ENCODE measurements at places on chromosomes 2 and 18. TPM values are rescaled to one million over a fixed set of nuclear protein-coding genes. Genes with fewer than 3 reads are reported as not detected.

DNA sequence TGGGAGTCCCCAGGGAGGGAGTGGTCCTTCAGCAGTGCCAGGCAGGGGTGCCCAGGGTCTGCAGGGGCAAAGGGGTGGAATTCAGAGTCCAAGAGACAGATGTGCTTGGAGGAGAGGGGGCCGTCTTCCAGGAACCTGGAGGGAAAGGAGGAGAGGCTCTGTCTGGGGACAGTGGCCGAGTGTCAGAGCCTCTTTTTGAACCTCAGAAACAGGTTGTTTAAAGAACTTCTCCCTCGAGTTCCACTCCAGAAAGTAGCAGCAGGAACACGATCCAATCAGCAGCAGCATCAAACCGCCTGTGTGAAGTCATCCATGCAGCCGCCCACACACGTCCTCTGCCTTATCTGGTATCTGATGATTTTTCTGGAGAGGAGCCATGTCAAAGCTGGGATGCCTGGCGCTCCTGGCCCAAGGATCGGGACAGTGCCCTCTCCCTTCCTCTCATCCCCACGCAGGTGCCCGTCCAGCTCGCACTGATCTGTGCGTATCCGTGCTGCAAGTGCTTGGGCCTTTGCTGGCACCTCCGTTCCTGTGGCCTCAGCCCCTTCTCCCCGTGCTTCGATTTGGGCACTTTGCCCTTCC is 205.1 kb downstream of the NDUFA10 start:
- peaks cover 13% of the 10 kb centered on the region for H3K4me1 ChIP-seq
- DNase-seq: no peak
- H3K27ac ChIP-seq: no peak overlapping the region

The RUFY4 gene
- total RNA-seq: not detected

The WDR54 gene
- total RNA-seq: 27.7 TPM

DNA sequence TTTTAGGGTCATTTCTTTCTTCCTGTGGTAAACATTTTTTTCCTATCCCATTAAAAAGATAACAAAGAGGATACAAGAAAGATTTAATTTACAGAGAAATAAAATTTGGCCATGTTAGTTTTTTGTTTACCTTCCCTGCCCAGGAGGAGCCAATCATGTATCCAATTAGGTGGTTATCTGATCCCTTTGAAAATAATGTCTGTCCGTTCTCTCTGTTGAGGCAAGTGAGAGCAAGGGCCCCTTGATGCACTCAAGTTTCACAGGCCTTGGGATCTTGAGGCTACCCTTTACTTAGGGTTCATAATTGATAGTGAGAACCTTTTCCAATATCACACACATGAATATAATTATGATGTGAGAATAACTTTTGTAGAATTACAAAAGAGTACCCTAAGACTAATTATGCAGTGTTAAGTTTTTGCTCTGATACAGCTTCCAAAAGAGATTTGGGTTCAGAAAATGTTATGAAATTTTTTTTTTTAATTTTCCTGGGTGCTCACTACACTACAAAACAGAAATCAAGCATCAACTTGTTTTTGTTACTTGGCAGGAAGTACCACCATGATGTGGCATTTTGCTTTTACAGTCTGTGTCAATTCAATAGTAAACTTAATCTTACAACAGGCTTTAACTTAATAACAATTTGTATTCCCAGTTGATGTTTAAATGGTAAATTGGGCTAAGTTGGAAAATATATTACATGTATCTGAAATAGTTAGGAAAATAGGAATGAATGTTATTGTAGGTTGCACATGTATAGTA is 42.0 kb downstream of the AFTPH start:
- H3K27me3 ChIP-seq: no peaks in the 10 kb centered on the region
- DNase-seq: no peak
- no peaks in the 10 kb centered on the region for H3K4me1 ChIP-seq
- no peak overlapping the region for H3K27ac ChIP-seq
- no peak overlapping the region for H3K4me3 ChIP-seq

DNA sequence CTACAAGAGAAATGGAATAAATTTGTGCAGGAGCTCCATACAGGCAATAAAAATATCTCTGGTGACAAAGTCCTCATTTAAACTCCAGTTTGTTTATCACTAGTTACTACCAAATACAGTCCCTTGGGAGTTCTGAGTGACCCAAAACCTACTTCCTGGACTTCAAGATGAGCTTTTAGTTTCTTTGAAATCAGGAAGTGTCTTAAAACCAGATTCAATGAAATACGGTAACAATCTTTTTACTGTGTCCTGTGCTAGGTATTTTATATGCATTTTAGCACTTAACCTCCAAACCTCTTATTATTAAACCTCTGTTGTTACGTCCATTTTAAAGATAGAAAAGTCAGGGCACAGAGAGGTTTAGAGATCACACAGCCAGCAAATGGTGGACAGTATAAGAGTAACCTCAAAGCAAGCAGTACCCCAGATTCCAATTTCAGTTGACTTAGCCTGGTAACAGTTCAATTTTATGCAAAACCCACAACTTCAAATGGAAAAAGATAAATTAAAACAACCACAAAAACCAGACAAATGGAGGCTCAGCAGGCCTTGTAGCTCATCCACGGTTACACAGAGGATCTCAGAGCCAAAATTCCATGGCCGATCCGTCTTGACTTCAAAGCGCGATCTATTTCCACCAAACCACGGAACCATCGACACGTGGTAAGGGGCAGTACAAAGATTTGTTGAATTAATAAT is 1.3 kb upstream of the KCMF1 start:
- H3K27ac ChIP-seq: peak overlapping the region; percentile 98
- peaks cover 10% of the 10 kb centered on the region for H3K36me3 ChIP-seq
- no peaks in the 10 kb centered on the region for H3K27me3 ChIP-seq
- peak overlapping the region; percentile 100 for H3K4me3 ChIP-seq
- peaks cover 27% of the 10 kb centered on the region for H3K4me1 ChIP-seq
- no peak for DNase-seq

DNA sequence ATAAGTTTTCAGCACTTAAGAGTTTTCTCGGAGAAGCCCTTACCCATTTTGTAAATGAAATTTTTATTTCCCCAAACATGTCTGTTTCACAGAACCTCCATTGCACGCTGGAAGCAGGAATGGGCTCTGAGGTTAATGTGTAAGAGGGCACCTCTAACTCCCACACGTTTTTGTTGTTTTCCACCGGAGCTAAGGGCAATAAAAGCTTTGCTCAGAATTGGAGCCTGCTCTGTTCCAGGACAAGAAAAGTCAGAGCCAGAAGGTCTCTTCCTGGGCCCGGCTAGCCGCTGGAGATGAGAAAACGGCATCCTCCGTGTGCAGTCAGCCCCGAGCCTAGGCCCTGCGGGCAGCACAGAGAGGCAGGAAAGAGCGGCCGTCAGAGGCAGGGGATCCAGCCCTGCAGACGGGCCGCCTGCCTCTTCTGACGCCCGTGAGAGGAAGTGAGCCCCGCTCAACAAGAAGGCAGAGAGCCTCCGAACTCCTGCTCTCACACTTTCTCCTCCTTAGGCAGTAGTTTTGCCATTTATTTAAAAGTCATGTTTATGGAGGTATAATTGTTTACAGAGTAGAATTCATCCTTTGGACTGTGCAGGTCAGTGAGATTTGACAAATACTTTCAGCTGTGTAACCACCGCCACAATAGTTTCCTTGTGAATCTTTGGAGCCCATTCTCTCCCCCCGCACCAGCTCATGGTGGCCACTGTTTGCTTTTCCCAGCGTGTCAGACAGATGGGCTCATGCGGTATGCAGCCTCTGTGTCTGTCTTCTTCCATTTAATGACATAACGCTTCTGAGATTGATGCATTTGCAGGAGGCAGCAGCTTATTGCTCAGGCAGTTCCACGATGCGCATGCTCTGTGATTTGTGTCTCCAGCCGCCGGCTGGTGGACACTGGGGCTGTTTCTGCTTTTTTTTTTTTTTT is 117.3 kb downstream of the GALR1 start:
- peak overlapping the region; percentile 24 for H3K4me3 ChIP-seq
- peaks cover 18% of the 10 kb centered on the region for H3K4me1 ChIP-seq
- DNase-seq: no peak
- peaks cover 3% of the 10 kb centered on the region for H3K27me3 ChIP-seq
- no peaks in the 10 kb centered on the region for H3K36me3 ChIP-seq

The ITGA4 gene
- total RNA-seq: 0.36 TPM

DNA sequence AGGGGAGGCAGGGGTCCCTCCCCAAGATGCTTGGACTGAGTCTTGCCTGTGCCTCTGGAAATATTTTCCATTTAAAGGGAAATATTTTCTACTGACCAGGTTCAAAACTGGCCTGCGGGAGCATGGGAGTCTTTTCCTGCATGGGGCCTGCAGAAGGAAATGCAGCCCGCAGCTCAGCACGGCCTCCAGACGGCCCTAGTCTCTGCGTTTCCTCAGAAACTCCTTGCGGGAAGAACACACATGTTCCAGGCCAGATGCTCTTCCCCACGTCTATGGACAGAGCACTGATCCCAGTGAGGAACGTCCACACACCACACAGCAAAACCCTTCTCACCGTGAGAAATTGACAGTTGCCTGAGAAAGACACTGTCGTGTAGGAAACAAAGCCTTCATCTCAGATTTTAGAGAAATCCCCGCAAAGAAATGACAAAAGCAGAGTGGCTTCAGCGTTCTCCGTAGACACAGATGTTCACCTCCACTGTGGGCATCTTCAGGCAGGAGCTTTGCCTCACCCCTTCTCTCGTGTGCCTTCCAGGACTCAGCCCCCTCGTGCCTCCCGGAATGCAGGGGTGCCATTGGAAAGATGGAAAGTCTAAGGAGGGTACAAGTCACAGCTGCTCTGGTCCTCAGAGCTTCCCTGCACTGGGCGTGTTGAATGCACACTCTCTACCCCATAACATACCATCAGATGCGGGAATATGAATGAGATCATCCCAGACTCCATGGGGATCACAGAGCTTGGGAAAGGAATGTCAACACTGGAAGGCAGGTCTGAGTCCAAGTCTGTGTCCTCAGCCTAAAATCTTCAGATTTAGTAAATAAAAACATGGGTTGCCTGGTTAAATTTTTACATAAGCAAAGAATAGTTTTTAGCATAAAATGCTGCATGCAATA is 438.7 kb upstream of the SALL3 start:
- H3K4me3 ChIP-seq: no peak overlapping the region
- H3K4me1 ChIP-seq: no peaks in the 10 kb centered on the region
- peaks cover 2% of the 10 kb centered on the region for H3K27me3 ChIP-seq
- no peak for DNase-seq
- no peaks in the 10 kb centered on the region for H3K36me3 ChIP-seq

The MAL gene
- 1.3 TPM for total RNA-seq

DNA sequence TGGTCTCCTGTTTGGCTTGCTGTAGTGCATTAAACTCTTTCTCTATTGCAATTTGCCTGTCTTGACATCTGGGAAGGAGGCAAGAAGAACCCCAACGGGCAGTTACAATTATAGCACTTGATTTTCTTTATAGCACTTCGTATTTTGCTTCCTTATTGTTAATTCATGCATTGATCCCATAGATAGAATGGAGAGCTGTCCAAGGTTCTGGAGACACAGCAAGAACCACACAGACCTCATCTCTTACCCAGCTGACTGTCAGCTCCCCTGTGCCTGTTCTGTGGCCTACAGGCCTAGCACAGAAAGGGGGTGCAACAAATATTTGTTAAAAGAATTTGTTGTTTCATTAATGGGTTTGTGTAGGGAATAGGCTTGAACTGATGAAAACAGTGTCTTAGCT is 194.3 kb downstream of the GALNT1 start:
- H3K36me3 ChIP-seq: no peaks in the 10 kb centered on the region
- no peak for DNase-seq
- no peak overlapping the region for H3K4me3 ChIP-seq
- H3K27me3 ChIP-seq: no peaks in the 10 kb centered on the region
- H3K4me1 ChIP-seq: no peaks in the 10 kb centered on the region

- no peak overlapping the region for H3K27ac ChIP-seq
- no peak overlapping the region for H3K4me3 ChIP-seq
- no peaks in the 10 kb centered on the region for H3K4me1 ChIP-seq
- H3K27me3 ChIP-seq: no peaks in the 10 kb centered on the region
- no peak for DNase-seq
Measured at GRCh38 chr2:120494446-120494845, 148.5 kb downstream of the INHBB start.

GRCh38 chr18:68394705-68395104 is 320.2 kb downstream of the TMX3 start:
- H3K36me3 ChIP-seq: no peaks in the 10 kb centered on the region
- DNase-seq: no peak

DNA sequence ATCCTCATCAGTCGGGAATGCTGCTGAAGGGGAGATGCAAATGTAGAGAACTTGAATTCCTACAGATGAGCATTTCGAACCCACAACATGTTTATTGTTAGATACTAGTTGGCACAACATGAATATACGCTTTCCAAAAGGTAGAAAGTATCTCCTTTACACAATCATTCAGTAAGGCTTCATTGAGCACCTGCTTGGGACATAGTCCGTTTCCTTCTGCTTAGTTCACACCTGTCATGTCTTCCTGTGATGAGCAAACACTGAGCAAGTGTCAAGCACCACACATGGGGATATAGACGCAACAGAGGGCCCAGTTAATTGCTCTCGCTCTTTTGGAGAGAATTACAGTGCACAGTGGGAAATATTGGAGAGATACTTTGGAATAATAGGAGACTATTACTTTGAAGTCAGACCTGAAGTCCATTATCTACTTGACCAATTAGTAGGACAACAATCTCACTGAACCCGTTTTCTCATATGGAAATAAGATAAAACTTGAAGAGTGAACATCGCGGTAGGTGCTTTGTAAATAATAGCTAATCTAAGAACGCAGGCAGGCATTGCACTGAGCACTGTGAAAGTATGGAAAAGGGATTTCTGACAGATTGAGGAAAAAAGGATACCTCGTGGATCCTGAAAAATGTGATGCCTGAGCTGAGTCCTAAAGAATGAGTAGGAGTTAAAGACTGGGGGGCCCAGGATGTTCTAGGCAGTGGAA is 1.2 kb downstream of the CPSF3 start:
- peaks cover 13% of the 10 kb centered on the region for H3K4me1 ChIP-seq
- H3K27ac ChIP-seq: peak overlapping the region; percentile 96
- no peak for DNase-seq
- peaks cover 12% of the 10 kb centered on the region for H3K36me3 ChIP-seq
- H3K27me3 ChIP-seq: no peaks in the 10 kb centered on the region
- peak overlapping the region; percentile 99 for H3K4me3 ChIP-seq

- no peak overlapping the region for H3K4me3 ChIP-seq
- H3K4me1 ChIP-seq: no peaks in the 10 kb centered on the region
- no peaks in the 10 kb centered on the region for H3K27me3 ChIP-seq
- H3K27ac ChIP-seq: no peak overlapping the region
- no peak for DNase-seq
Measured at GRCh38 chr18:55228191-55228590, 268.9 kb upstream of the CCDC68 start.

The ADRA2B gene
- total RNA-seq: 0.28 TPM

The PROKR1 gene
- total RNA-seq: not detected

DNA sequence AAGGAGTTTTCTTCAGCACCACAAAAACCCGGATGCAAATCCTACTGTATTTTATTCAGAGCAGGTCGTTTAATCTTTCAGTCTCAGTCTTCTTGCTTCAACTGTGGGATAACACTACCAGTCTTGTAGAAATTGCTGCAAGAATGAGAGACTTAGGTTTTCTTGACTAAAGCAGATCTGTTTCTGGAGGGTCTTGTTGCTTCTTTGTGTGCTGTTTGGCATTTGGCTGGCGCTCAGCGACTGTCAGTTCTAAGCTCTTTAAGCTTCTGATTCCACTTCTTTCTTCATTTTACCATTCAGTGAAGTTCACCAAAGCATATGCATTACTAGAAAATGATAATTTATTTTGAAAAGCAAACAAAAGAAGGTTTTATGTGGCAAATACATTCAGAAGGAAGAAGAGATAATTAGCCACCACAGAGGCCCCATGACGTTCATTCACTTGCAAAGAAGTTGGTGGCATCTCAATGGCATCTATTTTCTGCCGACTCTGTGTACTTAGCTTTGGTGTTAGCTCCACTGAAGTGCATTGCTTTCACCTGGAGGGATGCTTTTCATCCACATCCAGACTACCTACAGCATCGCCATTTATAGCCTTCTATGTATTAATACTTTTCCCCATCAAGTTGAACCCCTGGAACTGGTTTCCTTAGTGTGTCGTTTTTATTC is 53.7 kb downstream of the TRIB2 start:
- DNase-seq: no peak
- H3K36me3 ChIP-seq: no peaks in the 10 kb centered on the region
- H3K4me3 ChIP-seq: no peak overlapping the region
- H3K27me3 ChIP-seq: no peaks in the 10 kb centered on the region
